Fibroblast of skin of left biceps (primary cell): ENCODE measurements at places on chromosomes 3 and 15.

DNA sequence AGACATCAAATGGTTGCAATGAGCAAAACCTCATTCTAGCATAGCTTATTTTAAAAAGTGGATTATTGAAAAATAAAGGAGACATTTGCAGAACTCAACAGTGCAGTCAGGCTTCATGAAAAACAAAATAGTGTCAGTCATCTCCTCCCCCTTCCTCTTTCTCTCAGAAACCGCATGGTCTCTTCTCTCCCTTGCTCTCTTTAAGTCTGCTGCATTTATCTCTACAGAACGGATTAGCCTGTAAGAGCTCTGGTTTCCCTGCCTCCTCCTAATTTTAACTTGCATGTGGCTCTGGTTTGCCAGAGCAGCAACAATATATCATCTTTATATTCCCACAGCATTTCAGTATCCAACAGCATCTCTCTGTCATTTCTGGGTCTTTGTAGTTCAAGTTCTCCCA, 609.0 kb downstream of the MECOM start:
- DNase-seq: no peak

DNA sequence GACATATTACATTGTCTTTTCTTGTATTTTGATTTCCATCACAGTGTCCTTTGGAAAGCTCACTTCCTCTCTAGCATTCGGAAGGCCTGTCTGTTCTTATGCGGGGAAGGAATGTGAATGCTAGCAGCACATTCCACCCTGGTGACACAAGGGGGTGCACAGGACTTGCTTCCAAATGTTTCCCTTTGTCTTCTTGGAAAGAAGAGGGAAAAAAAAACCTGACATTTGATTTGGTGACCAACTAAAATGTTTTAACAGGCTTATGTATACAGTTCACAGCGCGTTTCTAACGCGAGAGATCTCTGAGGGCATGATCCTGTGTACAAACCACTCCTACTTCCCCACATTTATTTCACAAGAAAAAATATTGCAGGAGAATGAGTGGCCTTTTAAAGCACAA, 107.6 kb upstream of the FXR1 start:
- no peak for DNase-seq

DNA sequence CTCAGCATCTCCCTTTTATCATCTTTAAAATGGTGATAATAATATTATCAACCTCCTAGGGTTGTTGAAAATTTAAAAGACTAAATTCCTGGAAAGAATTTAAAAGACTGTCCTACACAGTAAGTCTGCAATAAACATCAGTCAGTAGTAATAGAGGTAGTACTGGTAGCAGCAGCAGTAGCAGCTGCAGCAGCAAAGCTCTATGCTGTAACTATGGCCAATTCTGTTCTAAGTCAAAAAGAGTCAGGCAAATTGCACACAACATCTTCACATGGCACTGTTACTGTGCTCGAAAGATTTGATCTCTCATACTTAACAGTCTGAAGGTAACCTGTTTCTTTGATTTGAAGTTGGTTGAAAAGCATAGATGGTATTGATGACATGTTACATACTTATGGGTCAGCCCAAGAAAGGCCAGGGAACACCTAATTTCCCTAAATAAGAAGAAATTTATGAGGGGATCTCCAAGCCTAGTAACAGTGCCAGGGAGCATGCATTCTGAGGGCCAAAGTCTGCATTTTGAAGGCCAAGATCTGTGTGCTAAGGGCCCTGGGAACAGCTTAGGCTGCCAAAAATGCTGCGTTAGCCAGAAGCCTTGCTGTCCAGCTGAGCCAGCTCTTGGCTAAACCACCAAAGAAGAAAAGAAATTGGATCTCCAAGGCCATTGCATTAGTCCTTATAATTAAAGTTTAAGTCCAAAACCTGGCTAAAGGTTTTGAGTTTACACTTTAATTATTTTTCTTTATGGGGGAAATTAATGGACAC, 68.2 kb downstream of the SIDT1 start:
- no peak for DNase-seq

- peak; percentile 38 for DNase-seq
Observed at GRCh38 chr3:21392526-21392925, 358.5 kb downstream of the ZNF385D start.

- DNase-seq: no peak
Observed at GRCh38 chr3:156543043-156543555, 11.8 kb downstream of the SSR3 start.

DNA sequence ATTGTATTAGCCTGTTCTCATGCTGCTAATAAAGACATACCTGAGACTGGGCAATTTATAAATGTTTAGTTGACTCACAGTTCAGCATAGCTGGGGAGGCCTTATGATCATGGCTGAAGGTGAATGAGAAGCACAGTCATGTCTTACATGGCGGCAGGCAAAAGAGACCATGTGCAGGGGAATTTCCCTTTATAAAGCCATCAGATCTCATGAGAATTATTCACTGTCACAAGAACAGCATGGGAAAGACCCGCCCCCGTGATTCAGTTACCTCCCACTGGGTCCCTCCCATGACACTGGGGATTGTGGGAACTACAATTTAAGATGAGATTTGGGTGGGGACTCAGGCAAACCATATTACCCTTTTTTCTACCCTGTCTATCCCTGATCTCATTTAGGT, 51.5 kb upstream of the MYZAP start:
- DNase-seq: no peak

DNA sequence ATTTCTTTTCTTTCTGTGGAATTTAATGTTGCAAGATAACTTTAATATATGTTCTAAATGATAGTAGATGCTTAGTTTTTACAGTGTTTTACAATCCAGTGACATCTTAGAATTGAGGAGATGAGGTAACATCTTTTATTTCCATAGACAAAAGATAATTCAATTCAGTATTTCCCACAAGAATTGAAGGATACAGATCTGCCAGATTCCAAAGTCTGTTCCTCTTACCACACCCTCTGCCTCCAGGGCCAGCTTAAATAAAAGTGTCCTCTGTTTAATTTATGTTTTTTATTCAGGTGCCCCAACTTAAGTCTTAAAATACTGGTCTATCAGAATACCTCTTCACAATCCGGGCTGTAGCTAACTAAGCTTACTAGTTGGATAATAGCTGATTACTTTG, 6.5 kb downstream of the STT3B start:
- DNase-seq: no peak

- DNase-seq: no peak
Observed at GRCh38 chr15:45177285-45177684, 10.5 kb downstream of the SHF start.

- DNase-seq: no peak
Observed at GRCh38 chr3:166243511-166243910, 406.3 kb upstream of the BCHE start.

- DNase-seq: no peak
Observed at GRCh38 chr3:53630547-53630946, 136.1 kb downstream of the CACNA1D start.

DNA sequence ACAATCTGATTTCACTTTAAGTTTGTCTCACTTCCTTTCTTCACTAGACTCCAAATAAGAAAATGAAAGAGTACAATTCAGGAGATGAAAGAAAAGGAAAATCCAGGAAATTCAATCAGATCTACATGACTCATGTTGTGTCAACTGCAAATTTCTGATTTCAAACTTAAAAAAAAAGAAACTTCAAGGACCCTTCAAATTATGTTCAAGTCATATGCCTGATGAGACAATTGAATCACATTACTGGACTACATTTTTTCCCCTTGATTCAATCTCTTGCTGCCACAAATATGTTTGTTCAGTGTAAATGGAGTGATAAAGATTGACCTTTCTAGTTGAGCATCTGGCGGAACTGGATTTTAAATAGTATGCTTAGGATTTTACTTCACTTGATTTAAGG, 37.4 kb downstream of the FRMD5 start:
- DNase-seq: peak; percentile 77

GRCh38 chr15:101171954-101172353, 79.9 kb downstream of the CHSY1 start:
- DNase-seq: no peak

DNA sequence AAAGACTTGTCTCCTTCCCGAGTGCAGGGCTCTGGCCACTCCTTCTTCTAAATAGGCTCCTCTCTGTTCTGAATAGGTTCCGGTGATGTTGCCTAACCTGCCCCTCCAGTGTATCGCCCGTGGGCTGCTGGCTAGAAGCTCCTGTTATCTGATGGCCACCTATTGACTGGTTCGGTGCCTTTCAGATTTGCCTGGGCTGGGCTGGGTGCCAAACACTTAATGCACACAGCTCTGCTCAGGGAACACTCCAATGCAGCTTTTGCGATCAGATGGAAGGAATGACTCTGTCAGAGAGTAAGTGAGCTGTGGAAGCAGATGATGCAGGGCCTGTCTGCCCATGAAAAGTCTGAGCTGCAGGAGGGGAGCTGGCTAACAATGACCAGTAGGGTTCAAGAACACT, 112.9 kb downstream of the CORO2B start:
- DNase-seq: no peak

DNA sequence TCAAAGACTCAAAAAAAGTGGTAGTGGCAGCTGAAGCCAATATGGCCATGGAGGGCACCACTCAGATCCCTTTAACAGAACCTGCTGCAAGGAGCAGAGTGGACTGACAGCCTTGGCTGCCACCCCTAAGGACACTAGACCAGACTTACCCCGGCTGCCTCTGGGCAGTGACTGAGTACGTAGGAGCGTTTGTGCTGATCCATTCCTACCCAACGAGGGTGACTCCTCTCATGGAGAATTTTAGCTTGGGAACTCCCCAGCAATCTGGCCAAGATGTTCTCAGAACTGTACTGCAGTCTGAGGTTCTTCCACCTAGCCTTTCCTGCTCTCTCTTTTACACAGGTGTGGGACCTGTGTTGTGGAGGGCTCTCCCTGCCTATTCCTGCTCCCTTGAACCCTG, 22.1 kb downstream of the CLEC3B start:
- no peak for DNase-seq

GRCh38 chr15:60972866-60973265, 256.2 kb downstream of the RORA start:
- no peak for DNase-seq

GRCh38 chr15:82551646-82552247, 11.5 kb upstream of the RPS17 start:
- DNase-seq: no peak

DNA sequence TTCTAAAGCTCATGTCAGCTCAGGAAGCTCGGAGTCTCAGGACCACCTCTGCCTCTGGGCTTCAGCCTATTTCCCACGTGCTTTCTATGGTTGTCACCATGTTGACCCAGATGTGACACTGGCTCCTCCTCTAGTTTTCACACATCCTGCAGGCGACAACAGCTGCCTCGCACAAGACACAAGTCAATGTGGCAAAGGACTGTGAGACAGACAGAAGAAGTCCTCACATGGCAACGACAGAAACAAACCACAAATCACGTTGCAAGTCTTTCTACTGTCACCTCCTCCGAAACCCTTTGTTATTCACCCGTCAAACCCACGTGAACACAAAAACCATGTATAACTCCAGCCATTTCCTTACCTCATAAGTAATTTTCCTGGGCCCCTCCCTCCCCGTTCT, 194.5 kb downstream of the MEX3B start:
- DNase-seq: no peak

DNA sequence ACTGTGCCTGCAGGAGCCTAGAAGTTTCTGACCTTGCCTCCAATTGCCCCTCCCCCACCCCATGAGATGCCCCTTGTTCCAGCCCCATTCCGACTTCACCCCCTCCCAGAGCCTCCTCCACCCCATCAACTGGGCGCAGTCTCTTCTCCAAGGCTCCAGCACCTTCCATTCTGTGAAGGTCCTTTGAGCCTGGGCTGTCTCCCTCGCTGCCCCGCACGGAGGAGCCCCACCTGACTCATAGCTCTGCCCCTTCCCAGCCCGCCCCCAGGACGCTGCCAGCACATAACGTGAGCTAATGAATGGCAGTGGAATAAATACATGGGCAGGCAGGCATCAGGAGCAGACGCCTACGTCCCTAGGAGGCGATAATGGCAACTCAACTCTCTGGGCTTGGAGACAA, 113.1 kb downstream of the NUP210 start:
- no peak for DNase-seq

GRCh38 chr3:179536256-179536655, 26.5 kb upstream of the ACTL6A start:
- no peak for DNase-seq

DNA sequence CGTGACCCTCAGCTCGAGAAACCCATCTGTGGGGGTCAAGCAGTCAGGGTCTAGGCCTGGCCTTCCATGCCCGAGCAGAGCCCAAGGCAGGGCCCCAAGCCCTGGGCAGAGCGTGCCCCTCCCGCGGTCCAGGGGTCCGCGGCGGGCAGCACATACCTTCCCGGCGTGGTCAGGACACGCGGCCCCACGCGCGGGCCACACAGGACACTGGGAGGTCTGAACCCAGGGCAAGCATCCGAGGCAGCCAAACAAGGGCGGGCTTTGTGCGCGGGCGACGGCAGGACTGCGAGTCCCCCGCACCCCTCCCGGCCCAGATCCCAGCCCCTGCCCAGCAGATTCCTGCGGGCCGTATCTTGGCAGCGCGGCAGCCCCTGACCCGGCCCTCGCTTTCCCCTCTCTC, 61.6 kb upstream of the ACAN start:
- DNase-seq: no peak

- DNase-seq: no peak
Observed at GRCh38 chr3:129441215-129441614, 1.2 kb downstream of the IFT122 start.

DNA sequence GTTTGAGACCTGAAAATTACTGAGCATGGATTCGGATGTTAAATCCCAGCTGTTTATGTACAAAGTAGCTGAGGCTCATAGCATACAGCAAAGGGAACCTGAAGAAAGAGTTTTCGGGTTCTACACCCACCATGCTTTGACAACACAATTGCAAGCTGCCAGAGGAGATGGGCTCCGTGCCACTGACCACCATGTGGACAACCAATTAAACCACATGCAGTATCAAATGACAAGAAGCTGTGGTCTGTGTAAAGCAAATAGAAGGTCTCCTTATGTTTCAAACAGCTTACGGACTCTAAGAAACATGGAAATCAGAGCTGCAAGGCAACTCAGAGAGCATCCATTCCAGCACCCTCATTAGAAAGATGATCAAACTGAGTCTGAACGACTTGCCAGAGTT, 12.9 kb downstream of the GABRB3 start:
- DNase-seq: no peak

DNA sequence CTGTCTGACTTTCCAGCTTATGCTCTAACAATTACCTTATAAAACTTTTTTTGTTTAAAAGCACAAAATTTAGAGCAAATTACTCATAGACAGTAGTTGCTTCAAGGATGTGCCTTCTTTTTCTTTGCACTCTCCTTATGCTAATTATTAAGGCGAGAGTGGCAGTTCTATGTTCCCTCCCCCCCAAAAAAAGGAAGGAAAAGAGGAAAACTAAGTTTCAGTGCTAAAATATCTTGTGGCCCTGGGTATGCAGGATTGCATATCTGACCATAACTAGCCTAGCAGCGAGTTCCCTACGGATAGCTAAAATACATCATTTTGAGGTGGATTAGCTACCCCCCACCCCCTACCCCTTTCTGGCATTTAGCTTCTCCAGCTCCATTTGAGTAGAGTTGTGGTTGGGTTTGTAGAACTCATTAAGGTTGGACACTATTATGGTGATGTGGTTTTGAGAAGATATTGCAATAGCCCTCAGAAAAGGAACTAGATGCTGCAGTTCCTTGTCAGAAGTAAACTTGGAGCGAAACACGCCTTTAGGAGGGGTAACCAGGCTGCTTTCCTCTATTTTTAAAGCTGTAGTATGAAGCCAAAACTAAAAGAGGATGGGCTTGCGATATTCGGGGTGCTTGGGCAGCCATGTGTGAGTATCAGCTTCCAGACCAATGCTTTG, 174.6 kb downstream of the AKAP13 start:
- no peak for DNase-seq

- no peak for DNase-seq
Observed at GRCh38 chr15:69988541-69989225, 109.0 kb downstream of the TLE3 start.

GRCh38 chr3:51891242-51892039, 11.7 kb downstream of the IQCF1 start:
- DNase-seq: no peak
